Fibroblast of the conjunctiva (primary cell): ENCODE measurements at places on chromosomes 3 and 15.

GRCh38 chr15:55834331-55834730 is 91.4 kb upstream of the PRTG start:
- no peak for DNase-seq

GRCh38 chr3:123930445-123930844 is 30.6 kb downstream of the CCDC14 start:
- peak; percentile 14 for DNase-seq

DNA sequence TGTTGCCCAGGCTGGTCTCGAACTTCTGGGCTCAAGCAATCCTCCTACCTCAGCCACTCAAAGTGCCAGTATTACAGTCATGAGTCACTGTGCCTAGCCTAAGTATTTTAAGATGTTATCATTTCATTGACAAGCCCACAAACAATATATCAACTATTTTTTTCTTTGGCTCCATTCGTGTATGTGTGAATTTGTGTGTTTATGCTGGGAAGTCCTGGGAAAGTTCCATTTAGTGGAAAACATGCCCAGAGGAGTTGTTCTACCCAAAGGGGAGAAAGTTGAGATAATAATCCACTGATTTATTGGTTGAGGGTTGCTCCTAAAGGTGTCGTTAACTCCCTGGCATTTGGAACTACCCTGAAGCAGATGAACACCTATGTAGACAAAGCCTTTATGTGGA is 58.8 kb downstream of the KIF9 start:
- no peak for DNase-seq

DNA sequence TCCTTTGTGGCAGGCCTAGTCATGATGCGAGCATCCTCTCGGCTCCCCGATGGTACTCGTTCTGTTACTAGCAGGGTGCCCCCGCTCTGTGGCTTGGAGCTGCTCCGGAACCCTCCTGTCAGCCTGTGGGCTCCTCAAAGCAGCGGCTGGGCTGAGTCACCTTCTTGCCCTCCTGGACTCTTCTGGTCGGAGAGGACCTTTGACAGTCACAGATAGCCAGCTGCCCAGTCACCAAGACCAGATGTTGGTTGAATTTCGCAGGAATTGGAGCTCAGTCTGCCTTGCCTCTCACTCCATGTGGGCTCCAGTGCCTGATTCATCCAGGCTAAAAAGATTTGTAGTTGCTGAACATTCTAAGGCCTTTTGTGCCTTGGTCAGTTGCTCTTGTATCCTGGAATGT is 94.5 kb downstream of the CHCHD6 start:
- no peak for DNase-seq

- no peak for DNase-seq
Observed at GRCh38 chr3:129034642-129035041, 25.9 kb upstream of the GP9 start.

GRCh38 chr15:70156671-70157271 is 59.1 kb upstream of the TLE3 start:
- DNase-seq: no peak

- no peak for DNase-seq
Observed at GRCh38 chr3:52225452-52226228, at the start of gene TLR9. TSS of gene TLR9 (minus strand) at chr3:52225645. CDS start at chr3:52225529, 116 bp downstream.
